Nephron progenitor cell (in vitro differentiated cells): ENCODE measurements at places on chromosomes 12 and 14.
A peak's percentile ranks its signal among the peaks of the same experiment; 100 is the strongest.

DNA sequence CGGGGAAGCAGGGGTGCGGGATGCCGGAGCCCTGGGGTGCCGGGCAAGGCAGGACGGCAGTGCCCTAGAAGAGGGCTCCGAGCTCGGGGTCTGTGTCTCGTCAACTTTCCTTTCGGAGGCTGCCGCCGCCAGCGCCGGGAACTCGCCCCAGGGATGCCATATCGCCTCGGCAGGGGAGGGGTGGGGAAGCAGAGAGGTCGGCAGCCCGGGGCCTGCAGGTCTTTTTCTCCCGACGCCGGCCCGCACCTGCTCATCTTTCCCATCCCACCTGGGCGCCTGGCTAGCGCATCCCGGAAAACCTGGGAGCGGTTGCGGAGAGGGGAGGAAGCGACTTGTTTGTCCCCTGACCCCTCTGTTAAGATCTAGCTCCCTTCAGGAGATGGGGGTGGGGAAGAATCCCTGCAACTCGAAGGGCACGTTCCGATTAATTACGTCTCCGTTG lies 547 bp downstream of the CNTN1 start:
- peak; percentile 37 for DNase-seq

- DNase-seq, result no peak
Observed at GRCh38 chr12:129675496-129675895, 228.3 kb downstream of the TMEM132D start.

- DNase-seq, result no peak
Observed at GRCh38 chr14:98582276-98582675, 689.7 kb downstream of the BCL11B start.

GRCh38 chr12:56898938-56899337 lies 35.3 kb downstream of the SDR9C7 start:
- no peak for DNase-seq

DNA sequence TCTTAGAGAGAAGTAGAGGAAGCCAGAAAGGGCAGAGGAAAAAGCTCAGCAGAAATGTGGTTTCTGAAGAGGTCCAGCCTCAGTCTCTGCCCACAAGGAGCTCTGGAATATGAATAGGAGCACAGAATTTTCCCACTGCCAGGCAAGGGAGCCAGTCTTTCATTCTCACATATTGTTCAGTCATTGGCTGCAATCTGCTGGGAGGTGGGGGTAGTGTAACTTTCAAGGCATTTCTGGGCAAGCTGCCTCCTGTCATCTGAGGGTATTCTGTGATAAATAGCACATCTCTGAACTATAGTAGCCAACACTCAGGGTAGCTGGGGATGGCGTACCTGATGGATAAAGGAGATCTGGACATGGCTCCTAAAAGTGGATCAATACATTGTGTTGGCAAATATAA lies 127.2 kb downstream of the LRRK2 start:
- no peak for DNase-seq

GRCh38 chr14:104011824-104012517 lies 69.6 kb upstream of the RD3L start:
- DNase-seq, result no peak

DNA sequence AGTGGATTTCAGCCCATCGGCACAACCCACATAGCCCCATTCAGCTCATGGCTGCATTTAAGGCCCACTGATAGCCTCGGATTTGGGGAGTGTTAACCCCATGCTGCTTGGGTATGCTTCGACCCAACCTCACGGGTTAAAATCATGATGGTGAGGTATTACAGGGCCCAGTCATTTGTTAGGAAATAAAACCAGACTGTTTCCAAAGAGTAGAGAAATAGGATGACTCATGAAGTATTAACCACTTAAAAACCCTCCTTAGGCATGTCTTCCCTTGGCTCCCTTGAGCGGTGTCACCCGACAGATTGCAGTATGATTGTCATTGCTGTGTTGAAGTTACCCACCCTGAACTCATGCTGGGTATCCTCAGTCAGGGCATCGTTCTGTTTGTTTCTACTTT lies 289.1 kb downstream of the CACNA1C start:
- DNase-seq, result no peak

DNA sequence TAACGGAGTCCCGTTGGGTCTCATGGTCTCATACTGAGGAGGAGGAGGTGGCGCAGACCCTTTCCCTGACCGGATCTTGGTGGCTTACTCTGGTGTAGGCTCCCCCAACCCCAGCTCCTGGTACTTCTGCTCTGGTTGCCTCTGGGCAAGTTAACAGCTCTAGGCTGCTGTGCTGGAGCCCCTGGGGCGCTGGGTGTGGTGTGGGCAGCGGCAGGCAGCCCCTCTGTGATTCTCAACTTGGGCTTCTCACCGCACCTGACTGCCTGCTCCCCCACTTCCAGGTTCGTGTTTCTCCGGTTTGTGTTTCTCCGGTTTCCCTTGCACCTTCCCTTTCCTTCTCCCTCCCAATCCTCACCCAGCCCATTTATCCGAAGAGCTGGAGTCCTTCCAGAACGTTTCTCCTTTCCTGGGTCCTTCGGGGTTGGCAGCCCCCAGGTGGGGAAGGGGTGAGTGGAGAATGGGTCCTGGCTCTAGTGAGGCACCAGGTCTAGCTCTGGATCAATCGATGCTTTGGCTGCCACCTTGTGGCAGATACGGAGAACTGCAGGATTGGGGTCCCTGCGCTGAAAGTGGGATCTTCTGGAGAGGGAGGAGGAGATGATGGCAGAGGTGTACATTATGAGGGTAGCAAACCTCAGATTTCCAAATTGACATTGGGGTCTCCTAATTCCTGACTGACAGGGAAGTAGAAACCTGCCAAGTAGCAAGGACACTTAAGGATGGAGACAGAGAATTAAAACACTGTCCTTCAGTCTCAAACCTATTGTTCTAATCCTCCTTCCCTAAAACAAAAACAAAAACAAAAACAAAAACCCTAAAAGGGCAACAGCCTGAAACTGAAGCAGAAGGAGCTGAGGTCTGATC lies 8.3 kb downstream of the CISTR start:
- peak; percentile 68 for DNase-seq

GRCh38 chr14:42353315-42353714 lies 746.6 kb downstream of the LRFN5 start:
- DNase-seq, result no peak

GRCh38 chr12:13164921-13165616 lies 31.5 kb upstream of the EMP1 start:
- no peak for DNase-seq

DNA sequence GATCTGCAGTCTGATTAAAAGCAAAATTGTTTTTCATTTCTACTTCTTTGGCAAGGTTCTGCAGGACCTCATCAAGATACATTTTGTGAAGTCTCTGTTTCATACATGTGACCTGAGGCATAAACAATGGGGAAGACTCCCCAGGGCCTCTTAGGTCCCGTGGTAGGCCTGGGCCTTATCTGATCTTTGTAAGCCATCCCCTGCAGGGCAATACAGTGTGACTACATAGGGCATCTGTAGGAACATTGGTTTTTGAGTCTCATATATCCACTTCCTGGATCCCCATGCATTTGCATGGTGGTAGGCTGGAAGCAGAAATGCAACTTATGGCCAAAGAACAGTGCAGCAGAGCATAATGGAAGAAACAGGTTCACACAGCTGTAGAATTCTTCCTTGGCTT lies 6.0 kb downstream of the FAR2 start:
- DNase-seq, result no peak

- DNase-seq, result no peak
Observed at GRCh38 chr12:87469295-87469694, 559.9 kb downstream of the C12orf50 start.

GRCh38 chr12:103680591-103681141 lies 93.6 kb downstream of the STAB2 start:
- no peak for DNase-seq

DNA sequence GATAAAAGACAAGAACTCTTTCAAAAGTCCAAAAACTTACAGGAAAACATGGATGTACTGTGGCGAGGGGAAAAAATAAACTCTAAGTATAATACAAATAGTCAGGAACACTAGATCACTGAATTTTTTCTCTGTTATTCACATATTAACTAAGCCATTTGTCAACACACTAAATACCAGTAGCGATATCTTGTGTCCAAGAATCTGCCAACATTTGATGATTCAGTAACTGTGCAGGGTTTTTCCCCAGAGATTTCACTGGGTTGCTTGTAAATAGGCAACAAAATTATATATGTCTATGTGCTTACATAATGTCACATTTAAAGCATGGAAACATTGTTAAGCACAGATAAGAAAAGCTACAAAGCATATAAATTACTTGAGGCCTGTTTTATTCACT lies 205.9 kb downstream of the KIF21A start:
- DNase-seq, result no peak

- no peak for DNase-seq
Observed at GRCh38 chr12:79883216-79883615, 51.7 kb downstream of the PPP1R12A start.

DNA sequence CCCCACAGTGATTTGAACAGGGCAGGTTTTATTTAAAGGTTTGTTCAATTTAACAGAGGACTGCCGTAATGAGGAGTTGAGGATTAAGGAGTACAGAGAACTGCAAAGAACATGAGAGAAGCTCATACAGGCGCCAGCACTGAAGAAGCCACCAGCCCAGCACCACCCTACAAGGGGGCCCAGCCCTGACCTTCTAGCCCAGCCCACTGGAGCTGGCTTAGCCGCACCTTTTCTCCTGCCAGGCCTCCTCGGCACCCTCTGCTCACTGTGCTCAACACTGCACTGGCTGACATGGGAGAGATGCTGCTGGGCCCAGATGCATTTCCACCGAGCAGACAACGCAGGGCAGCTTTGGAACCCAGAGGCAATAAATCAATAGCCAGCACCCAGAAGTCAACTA lies 36.5 kb upstream of the SFSWAP start:
- DNase-seq, result no peak

DNA sequence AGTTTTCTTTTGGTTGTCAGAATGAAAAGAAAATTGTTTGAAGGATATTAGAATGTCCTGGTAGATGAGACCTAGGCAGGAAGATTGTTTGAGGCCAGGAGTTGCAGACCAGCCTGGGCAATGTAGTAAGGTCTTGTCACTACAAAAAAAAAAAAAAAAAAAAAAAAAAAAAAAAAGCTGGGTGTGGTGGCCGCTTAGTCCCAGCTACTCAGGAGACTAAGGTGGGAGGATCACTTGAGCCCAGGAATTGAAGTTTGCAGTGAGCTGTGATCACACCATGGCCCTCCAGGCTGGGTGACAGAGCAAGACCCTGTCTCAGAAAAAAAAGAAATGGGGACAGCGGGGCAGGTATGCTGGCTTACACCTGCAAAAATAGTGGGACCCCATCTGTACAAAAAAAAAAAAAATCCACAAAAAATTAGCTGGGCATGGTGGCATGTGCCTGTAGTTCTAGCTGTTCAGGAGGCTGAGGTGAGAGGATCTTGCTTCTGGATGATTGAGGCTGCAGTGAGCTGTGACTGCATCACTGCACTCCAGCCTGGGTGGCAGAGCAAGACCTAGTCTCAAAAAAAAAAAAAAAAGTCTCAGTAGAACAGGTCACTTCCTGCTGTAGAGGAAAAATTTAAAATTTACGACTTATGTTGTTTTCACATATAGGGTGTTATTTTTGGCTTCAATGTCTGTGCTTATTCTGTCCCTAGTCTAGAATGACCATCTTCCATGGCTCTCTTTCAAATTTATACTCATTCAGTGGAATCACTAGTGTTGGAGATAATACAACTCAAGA lies 70.7 kb downstream of the PPHLN1 start:
- no peak for DNase-seq

DNA sequence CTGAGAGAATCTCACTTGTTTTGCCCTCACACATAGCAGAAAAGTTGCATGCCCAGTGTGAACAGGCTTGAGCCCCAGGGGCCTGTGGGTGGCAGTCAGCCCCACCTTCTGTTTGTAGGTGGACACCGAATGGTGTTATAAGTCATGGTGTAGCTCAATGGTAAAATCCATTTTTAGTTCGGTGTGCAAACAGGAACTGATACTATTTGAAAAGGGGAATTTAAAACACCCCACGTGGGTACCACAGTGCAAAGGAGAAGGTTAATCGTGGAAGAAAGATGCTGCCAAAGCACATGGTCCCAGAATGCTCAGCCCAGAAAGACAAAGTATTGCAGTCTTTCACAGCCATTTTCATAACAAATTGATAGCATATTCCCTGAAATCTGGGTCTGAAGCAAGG lies 71.8 kb upstream of the GZMB start:
- no peak for DNase-seq

DNA sequence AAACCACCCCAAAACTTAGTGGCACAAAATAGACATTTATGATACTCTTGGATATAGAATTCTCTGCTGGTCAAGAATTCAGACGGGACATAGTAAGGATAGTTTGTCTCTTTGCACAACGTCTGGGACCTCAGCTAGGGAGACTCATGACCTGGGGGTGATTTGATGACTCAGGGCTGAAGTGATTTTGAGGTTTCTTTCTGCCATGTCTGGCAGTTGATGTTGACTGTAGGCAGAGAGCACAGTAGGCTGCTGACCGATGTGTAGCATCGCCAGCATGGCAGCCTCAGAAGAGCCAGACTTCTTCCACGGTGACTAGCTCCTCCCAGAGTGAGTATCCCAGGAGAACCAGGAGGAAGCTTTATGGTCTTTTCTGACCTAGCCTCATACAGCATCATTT lies 88.9 kb upstream of the FRMD6 start:
- no peak for DNase-seq

GRCh38 chr14:101665478-101666078 lies 95.9 kb upstream of the PPP2R5C start:
- peak; percentile 60 for DNase-seq

GRCh38 chr14:34536951-34537676 lies 2.4 kb downstream of the EAPP start:
- no peak for DNase-seq

GRCh38 chr12:80937391-80938238 lies at the start of gene LIN7A:
LIN7A (minus strand) TSS chr12:80937934; CDS start chr12:80937722, 212 bp downstream.
- DNase-seq, result peak; percentile 69

DNA sequence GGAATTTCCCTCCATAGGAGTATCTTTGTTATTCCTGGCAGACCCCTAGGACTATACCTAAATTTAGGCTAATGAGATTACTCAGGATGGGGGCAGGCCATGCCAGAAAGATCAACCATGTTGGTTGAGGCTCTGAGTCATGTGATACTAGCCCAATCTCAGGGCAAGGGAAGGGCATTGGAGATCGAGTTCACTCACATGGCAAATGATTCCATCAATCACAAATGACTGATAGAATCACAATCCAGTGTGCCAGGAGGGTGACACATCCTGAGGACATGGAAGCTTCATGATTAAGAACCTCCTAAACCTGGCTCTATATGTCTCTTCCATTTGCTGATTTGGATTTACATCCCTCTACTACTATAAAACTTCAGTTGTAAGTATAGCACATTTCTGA lies 182.3 kb downstream of the NTF3 start:
- no peak for DNase-seq
